GM23338 (cell line): ENCODE measurements at places on chromosomes 11 and 22. TPM values are rescaled to one million over a fixed set of nuclear protein-coding genes. Genes with fewer than 3 reads are reported as not detected.

MMP12 gene
- total RNA-seq, result not detected in 2 replicates

IGLL1 gene
- total RNA-seq, result not detected in 2 replicates

A4GALT gene
- 12.7 and 16.2 TPM in 2 replicates for total RNA-seq

PARVG gene
- total RNA-seq, result 0.14 TPM in 1 of 2 replicates, not detected in the other

ACTN3 gene
- total RNA-seq, result 3.8 and 6.3 TPM in 2 replicates

GDPD4 gene
- not detected in 2 replicates for total RNA-seq
